Stimulated activated CD4-positive, alpha-beta T cell treated with anti-CD3 and anti-CD28 coated beads, Interleukin-15, amount 100 ng/mL, for 1 hour (primary cell): ENCODE measurements at places on chromosomes 4 and X.

DNA sequence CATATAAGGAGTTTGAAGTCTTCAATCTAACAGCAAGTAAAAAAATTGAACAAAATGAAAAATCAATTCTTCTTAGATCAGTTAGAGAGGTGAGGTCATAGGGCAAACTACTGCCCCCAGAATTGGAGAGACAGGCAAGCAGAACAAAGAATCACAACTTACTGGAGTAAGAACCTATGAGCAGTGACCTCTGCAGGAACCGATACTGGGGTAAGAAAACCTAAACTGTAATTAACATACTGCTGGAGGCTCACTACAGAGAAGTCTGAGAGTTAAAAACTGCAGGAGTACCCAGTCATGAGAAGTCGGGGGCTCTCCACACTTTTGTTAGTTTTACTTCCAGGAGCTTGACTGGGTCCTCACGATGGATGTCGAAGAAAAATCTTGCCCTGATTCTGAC lies 16.0 kb downstream of the CLDN22 start:
- DNase-seq, result no peak

- DNase-seq, result no peak
These were observed 150.3 kb downstream of the MSL3 start for GRCh38 chrX:11908371-11908770.

GRCh38 chr4:4851081-4851480 lies 8.4 kb upstream of the MSX1 start:
- no peak for DNase-seq

DNA sequence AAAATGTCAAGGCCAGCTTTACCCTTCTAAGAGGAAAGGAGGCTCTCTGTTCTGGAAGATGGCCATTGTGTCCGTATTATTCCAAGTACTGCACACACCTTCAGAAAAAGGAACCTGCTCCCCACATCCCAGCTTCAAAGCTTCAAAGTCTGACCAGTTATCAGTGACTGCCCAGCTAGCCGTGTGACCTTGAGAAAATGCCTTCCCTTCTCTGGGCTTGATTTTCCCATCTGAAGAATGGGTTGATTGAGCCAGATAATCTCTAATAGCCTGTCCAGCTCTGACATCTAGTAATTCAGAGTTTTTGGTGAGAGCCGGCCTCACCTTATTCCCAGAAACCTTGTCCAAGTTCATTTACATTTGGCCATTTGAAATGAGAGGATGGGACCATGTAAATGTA lies 3.0 kb downstream of the LONRF3 start:
- DNase-seq, result no peak

DNA sequence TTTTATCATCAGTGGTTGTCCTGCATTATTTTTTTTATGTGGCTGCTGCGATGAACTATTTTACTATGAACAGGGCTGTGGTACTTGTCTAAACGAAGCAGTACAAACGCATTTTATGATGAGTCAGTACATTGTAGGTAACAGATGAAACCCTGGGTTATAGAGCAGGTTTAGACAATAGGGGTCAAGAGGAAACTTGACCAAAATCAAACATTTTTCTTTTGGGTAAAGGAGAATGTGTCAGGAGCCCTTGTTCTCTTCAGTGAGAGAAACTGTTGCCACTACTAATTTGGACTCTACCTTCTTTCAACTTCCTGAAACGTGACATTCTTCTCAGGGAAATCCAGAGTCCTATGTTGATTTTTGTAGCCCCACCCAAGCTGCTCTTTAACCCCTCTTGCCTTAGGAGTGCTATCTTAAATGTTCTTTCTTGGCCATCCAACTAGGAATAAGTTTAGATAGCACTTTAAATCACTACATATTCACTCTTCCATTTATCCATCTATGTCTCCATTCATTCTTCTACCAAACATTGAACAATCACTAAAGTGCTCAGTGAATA lies 415.8 kb upstream of the NR3C2 start:
- no peak for DNase-seq

- DNase-seq, result no peak
These were observed 73.9 kb downstream of the IRF2 start for GRCh38 chr4:184400375-184400870.

- no peak for DNase-seq
These were observed 191.9 kb upstream of the MAB21L2 start for GRCh38 chr4:150389896-150390530.

DNA sequence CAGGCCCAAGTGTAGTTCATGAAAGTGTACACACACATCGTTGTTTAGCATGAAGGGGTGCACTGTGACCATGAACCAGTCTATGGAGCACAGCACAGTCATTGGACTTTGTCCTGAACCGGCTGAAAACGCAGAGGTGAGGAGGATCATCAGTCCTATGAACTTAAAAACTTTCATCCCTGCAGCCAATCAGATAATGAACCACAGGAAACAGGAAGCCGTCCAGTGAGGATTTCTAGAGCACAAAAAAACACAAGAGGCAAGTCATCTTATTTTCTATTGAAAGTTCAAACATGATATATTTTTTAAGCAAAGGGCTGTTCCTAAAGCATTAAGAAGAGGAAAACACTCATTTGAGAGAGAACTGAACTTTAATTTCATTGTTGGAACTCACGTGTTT lies 91.8 kb downstream of the PLAC1 start:
- no peak for DNase-seq

DNA sequence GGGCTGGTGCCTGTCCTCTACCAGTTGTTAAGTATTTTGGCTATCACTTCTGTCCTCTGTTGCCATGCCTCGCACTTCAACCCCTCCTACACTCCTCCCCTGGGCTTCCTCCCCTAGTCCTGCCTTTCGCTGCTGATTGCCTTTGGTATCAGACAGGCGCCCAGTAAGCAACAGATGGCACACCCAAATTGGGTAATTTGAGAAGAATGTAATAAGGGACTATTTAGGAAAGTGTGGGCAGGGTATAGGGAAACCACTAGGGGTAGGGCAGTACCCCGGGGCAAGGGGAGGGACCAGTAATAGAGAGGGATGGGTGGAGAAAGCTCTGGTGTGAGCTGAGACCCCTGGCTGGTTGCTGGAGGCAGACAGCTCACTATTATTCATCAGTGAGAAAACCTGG lies 172.7 kb upstream of the USP9X start:
- DNase-seq, result no peak

GRCh38 chr4:36222702-36223101 lies 21.6 kb downstream of the ARAP2 start:
- DNase-seq, result no peak

DNA sequence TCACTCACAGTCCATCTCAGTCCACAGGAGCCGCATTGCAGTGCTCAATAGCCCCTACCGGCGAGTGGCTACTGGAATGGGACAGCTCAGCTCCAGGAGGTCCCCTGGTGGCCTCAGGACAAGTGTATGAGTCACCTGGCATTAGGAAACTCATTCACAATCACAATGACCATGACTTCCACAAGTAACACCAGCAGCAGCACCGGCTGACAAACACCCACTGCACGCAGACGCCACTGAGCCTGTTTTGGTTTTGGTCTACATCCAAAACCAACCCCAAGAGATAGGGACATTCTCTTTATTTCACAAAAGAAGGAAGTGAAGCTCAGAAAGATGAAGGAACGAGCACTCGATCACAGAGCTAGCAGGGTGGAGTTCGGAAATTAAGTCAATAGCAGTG lies 8.1 kb downstream of the JAKMIP1 start:
- no peak for DNase-seq

GRCh38 chr4:19936476-19936875 lies 315.2 kb upstream of the SLIT2 start:
- no peak for DNase-seq

DNA sequence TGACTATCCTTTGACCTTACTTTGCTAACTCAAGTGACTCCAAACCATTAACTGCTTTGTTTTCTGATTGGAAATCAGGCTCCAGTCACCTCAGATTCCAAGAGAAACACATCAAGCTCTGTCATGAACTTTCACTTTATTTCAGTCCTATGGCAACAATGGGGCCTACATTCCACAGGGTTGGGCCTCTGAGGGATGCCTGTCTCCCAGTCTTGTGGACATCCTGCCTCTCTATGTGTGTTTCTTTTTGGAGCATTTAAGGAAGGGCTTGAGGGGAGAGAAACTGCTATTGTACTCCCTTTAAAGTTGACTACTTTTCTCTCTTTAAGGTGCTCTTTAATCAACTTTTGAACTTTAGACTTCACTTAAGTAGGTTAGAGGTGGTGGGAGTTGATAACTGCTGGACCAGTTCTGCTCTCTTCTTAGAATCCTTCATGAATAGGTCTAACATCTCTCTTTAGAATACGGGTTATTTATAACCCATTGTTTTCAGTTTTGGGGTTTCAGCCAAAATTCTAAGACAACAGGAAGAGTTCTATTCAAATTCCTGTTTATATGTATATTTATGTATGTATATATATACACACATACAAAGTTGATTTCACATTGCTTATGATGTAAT lies 274.3 kb upstream of the NR3C2 start:
- DNase-seq, result no peak

- peak; percentile 38 for DNase-seq
These were observed 33.4 kb upstream of the RASGEF1B start for GRCh38 chr4:81505004-81505598.

- no peak for DNase-seq
These were observed 38.0 kb downstream of the CCNG2 start for GRCh38 chr4:77194989-77195388.
